ENCODE measurements at places on chromosomes 12 and 14. TPM values are rescaled to one million over a fixed set of nuclear protein-coding genes. Genes with fewer than 3 reads are reported as not detected.

KRT80 gene
- 0.56 TPM for total RNA-seq

MED13L gene
- 93.3 TPM for total RNA-seq

CCDC177 gene
- not detected for total RNA-seq

LAG3 gene
- not detected for total RNA-seq

NKX2-1 gene
- total RNA-seq = not detected

CYP27B1 gene
- 0.56 TPM for total RNA-seq

GTF2H3 gene
- 53.0 TPM for total RNA-seq

AGAP2 gene
- 0.28 TPM for total RNA-seq

IL26 gene
- total RNA-seq = not detected

Data from IMR-90 (cell line).